ENCODE measurements at places on chromosomes 2 and 18. TPM values are rescaled to one million over a fixed set of nuclear protein-coding genes. Genes with fewer than 3 reads are reported as not detected.

DNA sequence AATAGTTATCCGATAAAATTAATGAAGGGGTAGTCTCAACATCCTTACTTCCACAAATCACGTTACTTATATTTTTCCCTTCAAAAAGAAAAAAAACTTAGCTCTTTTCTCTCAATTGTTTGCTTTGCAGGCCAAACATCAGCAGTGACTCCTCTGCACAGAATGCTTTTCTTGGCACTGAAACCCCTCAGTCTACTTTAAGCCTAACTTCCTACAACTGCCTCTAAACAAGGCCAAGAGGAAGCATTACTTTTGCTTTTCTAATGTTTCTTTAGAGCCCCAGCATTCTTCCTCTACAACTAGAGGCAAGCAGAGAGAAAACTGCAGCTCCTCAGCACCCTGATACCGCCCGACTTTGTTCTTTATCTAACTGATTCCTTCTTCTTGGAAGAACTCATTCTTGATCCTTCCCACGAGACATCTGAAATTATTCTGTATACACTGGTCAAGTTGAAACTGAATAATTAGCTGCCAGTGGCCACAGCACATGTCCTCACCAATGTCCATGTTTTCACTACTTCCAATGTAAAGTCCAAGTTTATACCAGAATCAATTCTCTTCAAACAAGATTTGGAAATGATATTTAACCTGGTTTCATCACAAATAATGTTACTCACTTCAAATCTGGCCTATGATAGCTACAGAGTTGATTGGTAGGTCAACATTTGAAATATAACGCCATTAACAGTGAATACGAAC lies 55.3 kb downstream of the DTNB start:
- no peak for DNase-seq

DNA sequence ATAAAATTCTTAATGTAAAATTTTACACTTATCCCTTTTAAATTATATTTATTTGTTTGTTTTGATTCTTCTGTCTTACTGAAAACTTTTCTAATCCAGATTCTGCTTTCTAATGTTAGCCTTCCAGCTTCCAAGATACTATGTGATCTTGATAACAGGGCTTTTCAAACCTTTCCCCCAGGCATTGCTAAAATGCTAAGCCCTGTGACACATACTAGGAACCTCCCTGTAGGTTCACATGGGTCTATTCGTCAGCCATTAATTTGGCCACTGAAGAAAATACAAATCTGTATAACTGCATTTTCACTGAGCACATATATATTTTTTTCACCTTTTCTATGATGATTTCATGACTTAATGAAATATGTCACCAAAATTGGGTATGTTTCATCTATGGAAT lies 92.8 kb upstream of the MAP4K3 start:
- DNase-seq = no peak

- no peak for DNase-seq
These were observed 9.3 kb upstream of the SCYGR5 start for GRCh38 chr2:227657199-227657845.

DNA sequence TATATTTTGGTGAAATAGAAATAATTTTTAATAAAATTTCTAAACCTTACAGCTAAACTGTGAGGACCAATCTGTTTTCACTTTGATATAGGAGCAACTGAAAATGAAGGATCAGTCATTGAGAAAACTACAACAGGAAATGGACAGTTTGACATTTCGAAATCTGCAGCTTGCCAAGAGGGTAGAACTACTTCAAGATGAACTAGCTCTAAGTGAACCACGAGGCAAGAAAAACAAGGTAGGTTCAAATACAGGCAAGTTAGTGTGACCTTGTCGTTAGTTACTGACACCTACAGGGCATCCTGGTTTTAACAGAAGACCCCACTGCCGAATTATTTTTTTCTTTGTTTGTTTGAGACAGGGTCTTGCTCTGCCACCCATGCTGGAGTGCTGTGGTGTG lies 75.5 kb upstream of the STON1 start:
- DNase-seq = no peak

DNA sequence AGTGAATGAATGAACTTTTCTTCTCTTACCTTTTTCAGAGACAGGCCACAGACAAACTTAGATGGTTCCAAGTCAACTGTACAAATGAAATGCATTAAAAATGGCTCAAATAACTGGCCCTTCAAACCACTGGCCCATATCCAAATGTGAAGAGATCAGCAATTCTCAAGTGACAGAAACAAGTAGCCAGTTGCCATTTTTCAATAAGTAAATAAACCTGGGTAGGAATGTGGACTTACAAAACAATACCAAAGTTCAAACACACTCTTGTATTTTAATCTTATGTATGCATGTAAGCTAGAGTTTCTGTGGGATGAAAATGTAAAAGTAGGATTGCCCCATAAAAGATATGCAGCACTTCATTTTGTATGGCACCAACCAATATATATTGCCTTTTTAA lies 129.2 kb downstream of the MEP1B start:
- DNase-seq = no peak

PTPRN gene
- polyA plus RNA-seq = 0.04 TPM

- DNase-seq = no peak
These were observed 50.1 kb downstream of the ICA1L start for GRCh38 chr2:202821206-202822160.

- no peak for DNase-seq
These were observed 69.6 kb downstream of the R3HDM1 start for GRCh38 chr2:135600915-135601314.

GRCh38 chr2:9909106-9909505 lies 42.4 kb upstream of the GRHL1 start:
- no peak for DNase-seq

GRCh38 chr2:121974897-121975661 lies 219.6 kb downstream of the TSN start:
- DNase-seq = peak; percentile 66

GEN1 gene
- 16.7 TPM for polyA plus RNA-seq

DNA sequence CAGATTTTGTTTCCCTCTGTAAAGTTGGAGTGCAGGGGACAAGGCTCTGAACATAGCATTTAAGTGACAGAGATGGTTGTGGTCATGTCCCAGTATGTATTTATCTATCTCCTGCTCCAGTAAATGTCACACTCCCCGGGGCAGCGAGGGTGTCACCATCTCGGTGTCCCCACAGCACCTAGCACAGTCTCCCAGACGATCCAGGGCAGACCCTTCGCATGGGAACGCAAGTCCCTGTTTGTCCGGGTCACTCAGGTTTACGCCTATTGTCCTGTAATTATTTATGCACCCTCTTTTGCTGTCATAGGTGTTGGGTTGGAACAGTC lies 12.6 kb upstream of the NTSR2 start:
- DNase-seq = no peak

GRCh38 chr2:140797718-140798117 lies 1333.1 kb downstream of the LRP1B start:
- no peak for DNase-seq

DNA sequence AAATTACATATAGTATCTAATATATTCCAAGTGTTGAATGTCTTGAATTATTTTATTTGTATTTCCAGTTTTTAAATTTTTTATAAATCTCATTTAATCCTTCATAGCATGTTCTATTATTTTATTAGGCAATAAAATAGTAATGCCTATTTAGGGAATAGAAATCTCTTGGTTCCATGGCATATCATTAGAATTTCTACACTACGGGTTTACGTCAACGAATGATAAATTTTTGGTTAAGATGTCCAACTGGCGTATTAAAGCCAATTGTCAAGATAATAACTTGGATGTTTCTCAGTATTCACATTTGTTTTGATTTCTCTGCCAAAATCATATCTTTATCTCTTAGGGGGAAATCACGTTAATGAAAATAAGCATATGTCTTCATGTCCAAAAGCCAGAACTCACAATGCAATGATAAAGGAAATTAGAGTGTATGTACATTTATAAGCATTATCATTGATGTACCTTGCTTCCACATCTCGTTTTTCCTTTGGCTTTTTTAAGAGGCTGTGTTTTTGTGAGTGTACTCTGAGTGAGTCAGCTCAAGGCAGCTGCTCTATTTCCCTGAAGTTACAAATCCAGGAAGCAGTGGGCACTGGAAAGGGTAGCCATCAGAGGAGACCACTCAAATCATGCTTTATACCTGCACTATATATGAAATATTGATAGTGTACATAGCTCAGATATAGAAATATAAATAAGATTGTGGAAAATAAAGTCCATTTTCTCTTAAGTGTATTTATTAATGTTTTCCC lies 115.8 kb upstream of the PDE1A start:
- no peak for DNase-seq

LHCGR gene
- polyA plus RNA-seq = not detected

- DNase-seq = no peak
These were observed 1.0 kb downstream of the DNPEP start for GRCh38 chr2:219386532-219387280.

- DNase-seq = no peak
These were observed 366.7 kb downstream of the NUP35 start for GRCh38 chr2:183490914-183491313.

XDH gene
- polyA plus RNA-seq = not detected

DNA sequence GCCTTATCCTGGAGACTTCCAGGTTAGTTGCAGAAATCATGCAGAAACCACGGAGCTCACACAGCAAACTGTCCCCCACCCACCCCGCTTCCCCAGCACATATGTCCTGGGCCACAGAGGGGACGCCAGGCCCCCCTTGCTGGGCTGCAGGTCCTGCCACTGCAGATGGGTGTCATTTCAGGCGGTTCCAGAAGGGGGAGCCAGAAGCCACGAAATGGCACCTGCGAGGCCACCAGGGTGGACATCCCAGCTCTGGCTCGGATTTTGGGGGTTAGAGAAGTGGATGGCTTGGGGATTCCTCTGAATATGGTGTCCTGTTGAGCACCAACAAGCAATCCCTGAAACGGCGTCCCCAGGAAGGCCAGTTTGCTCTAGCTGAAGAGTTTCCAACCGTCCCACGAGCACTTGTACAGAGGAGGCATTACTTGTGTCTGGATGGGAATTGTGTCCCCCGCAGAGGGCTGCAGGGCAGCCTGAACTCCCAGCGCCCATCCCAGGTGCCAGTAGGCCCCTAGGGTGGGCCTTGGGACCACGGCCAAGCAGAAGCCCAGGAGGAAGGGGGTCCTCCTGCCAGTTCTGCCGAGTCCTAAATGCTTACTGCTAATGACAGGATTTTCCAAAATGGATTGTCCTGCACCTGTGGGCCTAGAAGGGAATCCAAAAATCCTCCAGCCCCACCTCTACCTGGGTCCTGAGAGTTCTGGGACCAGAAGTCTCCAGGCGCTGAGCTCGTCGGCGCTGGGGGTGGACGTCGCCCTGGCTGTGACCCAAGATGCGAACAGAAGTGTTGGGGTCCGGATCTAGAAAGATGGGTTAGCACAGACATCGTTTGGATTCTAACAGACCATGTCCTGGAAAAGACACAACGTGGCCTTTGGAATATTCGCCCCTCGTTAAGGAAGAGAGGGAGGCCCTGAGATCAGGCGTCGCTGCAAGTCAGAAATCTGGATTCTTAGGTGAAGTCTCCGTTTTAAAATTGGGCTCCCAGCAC lies 14.6 kb upstream of the NFATC1 start:
- peak; percentile 77 for DNase-seq

- DNase-seq = no peak
These were observed 58.3 kb downstream of the CIB4 start for GRCh38 chr2:26582890-26583289.

DNA sequence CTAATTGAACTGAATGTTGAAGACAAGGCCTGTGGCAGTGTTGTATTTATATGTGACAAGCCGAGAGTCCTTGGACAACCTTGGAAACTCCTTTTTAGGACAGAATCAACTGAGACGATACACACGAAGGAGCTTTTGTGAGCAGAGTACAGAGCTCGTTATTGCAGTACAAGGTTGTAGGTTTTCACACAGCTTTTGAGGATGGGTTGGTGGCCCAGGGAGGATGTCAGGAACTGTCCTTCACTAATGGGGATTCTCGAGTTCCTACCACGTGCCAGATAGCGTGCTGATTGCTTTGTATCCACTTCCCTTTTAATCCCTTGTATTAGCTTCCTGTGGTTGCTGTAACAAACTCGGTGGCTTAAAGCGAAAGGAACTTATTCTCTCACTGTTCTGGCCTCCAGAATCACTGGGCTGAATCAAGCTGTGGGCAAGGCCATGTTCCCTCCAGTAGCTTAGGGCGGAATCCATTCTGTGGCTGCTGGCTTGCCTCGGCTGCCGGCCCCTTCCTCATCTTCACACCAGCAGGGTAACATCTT lies 20.2 kb downstream of the INPP4A start:
- DNase-seq = peak; percentile 78

- DNase-seq = peak; percentile 40
These were observed 28.8 kb upstream of the WDR75 start for GRCh38 chr2:189412330-189412953.

- no peak for DNase-seq
These were observed 99.1 kb downstream of the TACR1 start for GRCh38 chr2:75100011-75100800.

ALKAL2 gene
- polyA plus RNA-seq = 0.79 TPM

NETO1 gene
- 3.6 TPM for polyA plus RNA-seq

DNA sequence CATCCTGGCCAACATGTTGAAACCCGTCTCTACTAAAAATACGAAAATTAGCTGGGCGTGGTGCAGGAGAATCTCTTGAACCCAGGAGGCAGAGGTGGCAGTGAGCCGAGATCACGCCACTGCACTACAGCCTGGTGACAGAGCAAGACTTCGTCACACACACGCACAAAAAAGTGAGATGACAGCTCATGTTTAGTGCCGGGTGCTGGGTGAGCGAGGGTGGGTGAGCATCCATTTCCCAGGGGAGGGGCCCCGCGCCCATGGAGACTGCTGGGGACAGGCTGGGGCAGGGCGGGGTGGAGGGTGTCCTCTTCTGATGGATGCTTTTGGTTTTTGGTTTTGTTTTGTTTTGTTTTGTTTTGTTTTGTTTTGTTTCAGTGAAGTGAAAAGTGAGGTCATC lies 206.5 kb downstream of the GBX2 start:
- DNase-seq = no peak

DNA sequence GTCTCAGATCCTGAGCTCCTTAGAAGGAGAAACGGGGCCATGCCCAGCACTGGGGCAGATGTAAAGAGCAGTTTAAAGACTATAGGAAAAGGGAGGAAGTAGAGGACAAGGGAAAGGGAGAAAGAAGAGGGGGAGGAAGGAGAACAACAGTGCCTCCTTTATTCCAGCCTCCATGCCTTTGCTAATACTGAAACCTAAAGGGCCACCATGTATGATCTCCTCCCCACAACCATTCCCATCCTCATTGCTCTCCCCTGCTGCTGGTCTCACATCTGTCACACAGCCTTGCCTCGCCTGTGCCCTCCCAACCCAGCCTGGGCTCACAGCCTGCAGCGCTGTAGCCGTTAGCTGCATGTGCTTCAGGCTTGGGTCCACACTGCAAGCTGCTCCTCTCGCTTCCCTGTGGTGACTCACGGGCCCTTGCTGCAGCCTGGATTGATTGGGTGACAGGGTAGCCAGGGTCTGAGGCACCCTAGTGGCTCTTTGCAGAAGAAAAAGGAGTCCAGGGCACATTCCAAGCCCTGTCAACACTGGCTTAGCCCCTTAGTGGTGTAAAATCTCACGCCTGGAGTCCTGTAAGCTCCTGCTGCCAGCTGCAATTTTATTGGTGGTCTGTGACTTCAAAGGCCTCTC lies 281.9 kb downstream of the SRBD1 start:
- no peak for DNase-seq
